ENCODE measurements at places on chromosomes 5 and 9.

GRCh38 chr5:135377751-135378680, 21.0 kb downstream of the MACROH2A1 start:
- DNase-seq = no peak

GRCh38 chr9:98287384-98287783, 31.9 kb upstream of the TBC1D2 start:
- no peak for DNase-seq

- DNase-seq = no peak
Observed at GRCh38 chr9:90830977-90831376, 29.4 kb downstream of the SYK start.

DNA sequence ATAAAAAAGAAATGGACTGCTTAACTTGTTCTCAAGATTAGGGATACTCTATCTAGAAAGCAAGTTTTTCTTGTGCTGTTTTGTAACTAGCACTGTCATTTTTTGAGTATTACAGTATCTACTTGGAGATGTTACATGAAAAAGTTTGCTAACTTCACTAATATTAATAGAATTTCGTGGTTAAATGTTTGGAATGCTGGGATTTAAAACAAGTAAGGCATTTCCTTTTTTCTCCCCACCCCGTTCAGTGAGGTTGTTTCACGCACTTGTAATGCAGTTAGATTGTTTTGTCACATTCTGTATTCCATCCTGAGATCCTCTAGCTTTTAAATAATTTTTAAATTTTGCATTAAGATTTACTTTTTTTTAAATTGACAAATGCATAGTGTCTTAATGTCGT, 20.0 kb upstream of the TEK start:
- no peak for DNase-seq

DNA sequence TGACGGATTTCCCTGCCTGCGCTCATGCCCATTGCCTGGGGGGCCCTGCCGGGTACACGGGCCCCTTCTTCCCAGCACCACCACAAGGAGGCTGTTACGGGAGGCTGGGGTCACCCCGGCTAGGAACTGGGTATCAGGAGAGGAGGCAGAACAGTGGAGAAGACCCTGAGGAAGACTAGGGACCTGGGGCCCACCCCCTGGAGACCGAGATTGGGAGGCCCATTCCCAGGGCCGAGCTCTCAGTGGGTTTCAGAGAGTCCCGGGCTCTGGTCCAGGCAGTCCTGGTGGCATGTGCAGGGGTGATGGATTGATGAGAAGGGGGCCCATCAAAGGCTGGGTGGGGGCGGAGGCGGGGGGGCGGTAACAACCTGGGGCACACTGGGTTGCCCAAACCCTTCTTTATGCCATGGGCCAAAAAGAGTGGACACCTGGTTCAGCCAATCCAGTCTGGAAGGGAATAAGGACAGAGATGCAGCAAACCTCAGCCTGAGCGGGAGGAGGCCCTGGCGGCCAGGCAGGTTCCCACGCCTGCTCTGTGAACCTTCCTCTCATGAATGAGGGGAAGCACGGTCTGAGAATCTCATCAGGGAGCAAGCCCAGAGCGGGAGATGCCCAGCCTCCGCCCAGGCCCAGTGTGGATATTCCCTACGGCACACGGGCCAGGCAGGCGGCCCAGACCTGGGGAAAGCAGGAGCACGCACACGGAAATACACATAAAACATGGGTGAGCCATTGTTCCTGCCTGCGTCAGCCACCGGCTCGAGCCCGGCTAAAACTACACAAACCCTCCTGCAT, 785 bp upstream of the P4HA2 start:
- no peak for DNase-seq

GRCh38 chr5:73981704-73982103, 355.7 kb downstream of the ARHGEF28 start:
- no peak for DNase-seq

GRCh38 chr5:128596071-128596470, 58.0 kb upstream of the FBN2 start:
- no peak for DNase-seq

GRCh38 chr9:109382585-109382984, 61.7 kb upstream of the EPB41L4B start:
- DNase-seq = no peak

GRCh38 chr9:74777136-74777879, 110.4 kb downstream of the TRPM6 start:
- DNase-seq = peak; percentile 31

- DNase-seq = no peak
Observed at GRCh38 chr5:154476354-154477205, 1.4 kb downstream of the HAND1 start.

DNA sequence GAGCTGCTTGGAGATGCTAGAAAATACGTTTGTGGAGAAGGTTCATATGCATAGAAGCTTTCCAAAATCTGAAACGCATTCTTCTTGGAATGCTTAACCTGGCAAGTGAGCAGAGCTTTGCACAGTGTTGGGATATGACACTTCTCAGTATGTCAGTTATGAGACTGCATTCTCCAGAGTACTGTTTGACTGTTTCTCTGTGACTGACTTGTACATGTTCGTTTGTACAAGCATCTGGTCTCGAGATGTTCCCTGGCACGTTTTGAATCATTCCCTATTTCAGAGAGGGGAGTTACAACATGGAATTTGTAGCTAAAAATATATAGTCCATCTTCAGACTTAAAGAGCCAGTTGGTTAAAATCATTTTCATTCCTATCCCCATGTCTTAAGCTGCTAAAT, 272.4 kb downstream of the ARRDC3 start:
- DNase-seq = no peak

- no peak for DNase-seq
Observed at GRCh38 chr5:139569270-139569955, 8.3 kb downstream of the UBE2D2 start.

- no peak for DNase-seq
Observed at GRCh38 chr9:124349675-124350493, 65.4 kb downstream of the PSMB7 start.

DNA sequence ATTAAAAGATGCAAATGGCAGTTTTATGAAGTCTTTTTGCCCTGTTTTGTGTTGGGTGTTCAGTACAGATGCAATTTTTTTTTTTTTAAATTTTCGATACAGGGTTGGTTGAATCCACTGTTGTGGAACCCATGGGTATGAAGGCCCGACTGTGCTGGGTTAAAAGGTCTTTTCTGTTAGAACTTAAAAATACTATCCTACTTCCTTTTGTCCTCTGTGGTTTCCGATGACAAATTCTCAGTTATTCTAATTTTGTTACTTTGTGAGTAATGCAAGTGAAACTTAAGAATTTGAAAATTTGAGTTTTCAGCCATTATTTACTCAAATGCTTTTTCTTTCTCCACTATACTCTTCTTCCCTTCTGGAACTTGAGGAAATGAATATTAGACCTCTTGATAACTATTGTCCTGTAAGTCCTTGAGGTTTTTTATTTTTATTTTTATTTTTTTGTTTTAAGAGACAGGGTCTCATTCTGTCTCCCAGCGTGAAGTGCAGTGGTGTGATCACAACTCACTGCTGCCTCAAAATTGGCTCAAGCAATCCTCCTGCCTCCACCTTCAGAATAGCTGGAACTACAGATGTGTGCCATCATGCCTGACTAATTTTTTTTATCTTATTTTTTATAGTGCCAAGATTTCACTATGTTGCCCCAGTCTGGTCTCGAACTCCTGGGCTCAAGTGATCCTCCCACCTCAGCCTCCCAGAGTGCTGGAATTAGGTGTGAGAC, 67.5 kb downstream of the ZCCHC7 start:
- DNase-seq = no peak

GRCh38 chr9:93091056-93091452, 5.0 kb upstream of the CARD19 start:
- DNase-seq = no peak

- DNase-seq = no peak
Observed at GRCh38 chr9:134328841-134329575, 2.8 kb downstream of the RXRA start.

GRCh38 chr5:60395712-60396329, 304.1 kb downstream of the DEPDC1B start:
- DNase-seq = no peak

GRCh38 chr5:113663879-113664541, 150.5 kb downstream of the YTHDC2 start:
- DNase-seq = no peak

- DNase-seq = no peak
Observed at GRCh38 chr9:128254362-128254761, 21.4 kb downstream of the GOLGA2 start.

DNA sequence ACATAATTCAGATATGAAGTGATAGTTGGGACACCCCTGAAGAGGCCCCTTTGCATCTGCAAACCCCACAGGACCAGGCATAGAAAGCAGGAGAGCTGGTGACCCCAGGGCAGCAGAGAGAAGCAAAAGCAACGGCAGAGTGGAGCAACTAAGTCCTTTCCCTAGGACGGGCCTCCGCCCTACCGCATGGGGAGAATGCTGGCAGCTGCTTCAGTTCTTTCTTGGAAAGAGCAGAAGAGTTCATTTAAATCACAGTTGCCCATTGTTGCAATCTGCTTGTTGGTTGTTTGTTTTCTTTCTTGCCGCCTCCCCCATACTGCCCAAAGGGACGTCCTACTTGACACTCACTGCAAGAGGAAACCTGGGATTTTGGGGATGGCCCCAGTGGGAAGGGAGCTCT, 126.2 kb downstream of the ADAMTS16 start:
- no peak for DNase-seq

DNA sequence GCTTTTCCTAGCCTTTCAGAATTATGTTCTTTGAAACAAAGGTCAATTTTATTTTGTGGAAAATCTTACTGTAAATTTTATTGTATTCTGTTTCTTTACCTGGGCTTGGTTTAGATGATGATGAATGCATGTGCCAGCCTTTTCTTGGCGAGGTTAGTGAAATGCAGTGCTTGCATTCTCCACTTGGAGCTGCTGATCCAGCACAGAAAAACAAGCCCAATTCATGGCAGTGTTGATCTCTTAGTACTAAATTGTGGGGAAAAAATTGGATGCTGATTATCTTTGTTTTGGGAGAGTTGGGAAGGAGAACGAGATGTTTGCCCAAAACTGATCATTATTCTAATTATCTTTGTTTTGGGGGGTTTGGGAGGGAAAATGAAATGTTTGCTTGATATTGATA, 3.7 kb downstream of the HABP4 start:
- no peak for DNase-seq

DNA sequence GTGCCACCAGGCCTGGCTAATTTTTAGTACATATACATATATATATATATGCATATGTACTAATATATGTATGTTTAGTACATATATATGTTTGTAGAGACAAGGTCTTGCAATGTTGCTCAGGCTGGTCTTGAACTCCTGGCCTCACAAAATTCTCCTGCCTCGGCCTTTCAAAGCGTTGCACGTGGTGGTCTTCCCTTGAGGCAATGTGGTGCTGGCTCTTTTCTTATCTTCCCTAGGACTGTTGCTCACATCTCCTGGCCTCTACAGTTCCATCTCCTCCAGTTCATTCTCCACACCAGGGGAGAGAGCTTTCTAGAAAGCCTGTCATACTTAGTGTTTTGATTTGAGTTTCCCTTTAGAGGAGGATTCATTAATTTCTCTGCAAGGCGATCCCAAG, 28.9 kb upstream of the TGFBR1 start:
- DNase-seq = no peak

DNA sequence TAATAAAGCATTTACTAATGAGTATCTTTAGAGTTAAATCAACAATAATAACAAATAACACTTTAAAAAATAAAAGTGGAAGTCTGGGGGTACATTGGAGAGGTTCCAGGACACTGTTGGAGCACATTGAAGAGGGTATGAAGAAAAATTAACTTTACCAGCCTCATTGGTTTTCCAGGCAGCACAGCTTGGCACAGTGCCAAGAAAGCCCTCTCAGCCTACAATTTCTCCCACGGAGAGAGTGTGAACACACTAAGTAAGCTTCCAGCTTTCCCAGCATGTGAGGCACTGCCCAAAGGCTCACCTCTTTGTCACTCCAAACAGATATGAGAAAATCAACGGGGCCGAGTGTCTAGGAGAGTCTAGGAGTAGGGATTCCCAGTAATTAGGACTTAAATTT, 1912.8 kb upstream of the NUDT12 start:
- DNase-seq = no peak

- DNase-seq = no peak
Observed at GRCh38 chr9:80117031-80117430, 545.3 kb downstream of the TLE4 start.

Measured in activated CD8-positive, alpha-beta memory T cell treated with anti-CD3 and anti-CD28 coated beads for 4 hours (primary cell).